ENCODE measurements at places on chromosomes 5 and 9.

- no peak for DNase-seq
Measured at GRCh38 chr5:157362982-157363381, 97.0 kb upstream of the NIPAL4 start.

DNA sequence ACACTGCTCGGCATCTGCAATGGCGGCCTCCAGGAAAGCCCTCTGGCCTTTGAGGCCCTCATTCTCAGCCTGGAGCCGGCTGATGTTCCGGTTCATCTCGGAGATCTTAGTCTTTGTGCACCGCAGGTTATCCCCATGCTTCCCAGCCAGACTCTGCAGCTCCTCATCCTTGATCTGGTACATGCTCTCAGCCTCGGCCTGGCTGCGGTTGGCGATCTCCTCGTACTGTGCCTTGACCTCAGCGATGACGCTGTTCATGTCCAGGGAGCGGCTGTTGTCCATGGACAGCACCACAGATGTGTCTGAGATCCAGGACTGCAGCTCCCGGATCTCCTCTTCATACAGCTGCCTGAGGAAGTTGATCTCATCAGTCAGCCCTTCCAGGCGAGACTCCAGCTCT is 21.9 kb downstream of the CEP120 start:
- DNase-seq = no peak

DNA sequence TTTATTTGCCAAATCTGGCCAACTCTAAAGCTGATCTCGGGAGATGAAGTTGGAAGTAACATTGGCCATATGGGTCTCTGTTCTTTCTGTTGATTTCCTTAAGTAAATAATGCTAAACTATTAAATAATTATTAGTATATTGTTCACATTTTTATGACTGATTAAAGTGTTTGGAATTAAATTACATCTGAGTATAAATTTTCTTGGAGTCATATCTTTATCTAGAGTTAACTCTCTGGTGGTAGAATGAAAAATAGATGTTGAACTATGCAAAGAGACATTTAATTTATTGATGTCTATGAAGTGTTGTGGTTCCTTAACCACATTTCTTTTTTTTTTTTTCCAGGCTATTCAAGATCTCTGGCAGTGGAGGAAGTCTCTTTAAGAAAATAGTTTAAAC is 9.3 kb upstream of the FGF18 start:
- no peak for DNase-seq

DNA sequence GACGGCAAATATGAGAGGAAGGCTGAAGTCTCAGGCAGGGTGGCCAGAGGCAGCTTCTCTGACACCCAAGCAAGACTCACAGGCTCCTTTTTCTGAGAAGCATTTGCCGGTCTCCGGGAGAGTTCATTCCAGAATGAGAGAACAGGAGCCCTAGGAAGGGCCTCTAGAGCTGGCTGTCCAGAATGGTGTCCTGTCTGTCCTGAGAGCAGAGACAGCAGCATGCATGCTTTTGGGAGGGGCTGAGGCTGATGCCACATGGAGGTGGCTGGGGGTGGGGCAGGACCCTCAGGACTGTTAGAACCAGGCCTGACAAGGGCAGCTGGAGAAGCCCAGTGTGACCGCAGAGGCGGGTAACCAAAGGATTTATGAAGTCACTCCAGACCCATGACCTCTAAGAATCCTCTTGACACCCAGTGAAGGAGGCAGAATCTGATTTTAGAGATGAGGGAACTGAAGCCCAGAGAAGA is 60.0 kb downstream of the SHB start:
- no peak for DNase-seq

GRCh38 chr5:149410071-149410470 is 31.0 kb upstream of the IL17B start:
- no peak for DNase-seq

DNA sequence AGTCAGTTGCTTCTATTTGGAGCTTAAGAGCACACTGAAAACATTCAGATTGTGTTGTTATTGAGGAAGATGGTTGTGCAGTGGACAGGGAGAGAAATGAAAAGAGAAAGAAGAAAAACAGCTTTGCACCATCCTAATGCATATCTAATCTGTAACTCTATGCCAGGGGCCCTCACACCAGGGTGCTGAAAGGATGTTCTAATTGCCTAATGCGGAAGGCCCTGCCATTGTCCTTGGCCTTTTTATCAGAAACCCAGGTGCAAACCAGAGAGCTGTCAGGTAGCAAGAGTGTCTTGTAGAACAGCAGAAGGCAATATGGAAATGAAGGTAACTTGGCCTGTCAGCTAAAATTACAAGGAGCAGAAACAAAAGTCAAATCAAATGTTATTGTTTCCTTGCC is 384.5 kb upstream of the PIK3R1 start:
- DNase-seq = no peak

GRCh38 chr5:129118405-129118804 is 23.9 kb downstream of the ISOC1 start:
- no peak for DNase-seq

GRCh38 chr9:136243631-136244030 is 2.0 kb downstream of the QSOX2 start:
- DNase-seq = no peak

- DNase-seq = no peak
Measured at GRCh38 chr5:177984584-177985206, 11.3 kb downstream of the PROP1 start.

DNA sequence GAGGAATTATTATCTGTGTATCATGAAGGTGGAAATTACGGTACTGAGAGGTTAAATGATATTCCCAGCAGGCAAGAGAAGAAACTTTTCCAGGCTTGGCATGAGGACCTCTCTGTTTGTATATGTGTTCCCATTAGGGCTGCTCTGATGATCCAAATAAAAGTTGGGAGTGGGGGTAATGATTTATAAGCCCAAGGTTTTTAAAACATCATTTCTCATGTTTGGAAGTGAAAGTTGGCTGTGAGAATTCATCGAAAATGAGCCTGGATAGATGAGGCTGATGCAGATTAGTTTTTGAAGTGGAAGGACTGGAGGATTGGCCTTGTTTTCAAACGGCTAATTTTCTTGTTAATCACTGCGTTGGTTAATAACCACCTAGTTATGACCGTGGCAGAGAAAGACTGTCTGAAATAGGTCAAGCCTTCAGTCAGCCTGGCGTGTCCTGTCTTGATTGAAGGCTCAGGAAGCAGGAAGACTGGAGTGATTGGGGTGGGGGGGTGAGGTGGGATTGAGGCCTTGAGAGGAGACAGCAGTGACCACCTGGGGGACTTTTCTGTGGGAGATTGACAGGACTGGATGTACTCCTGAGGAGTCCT is 391.0 kb upstream of the WWC1 start:
- no peak for DNase-seq

- no peak for DNase-seq
Measured at GRCh38 chr5:149011084-149011483, 51.8 kb downstream of the SH3TC2 start.

DNA sequence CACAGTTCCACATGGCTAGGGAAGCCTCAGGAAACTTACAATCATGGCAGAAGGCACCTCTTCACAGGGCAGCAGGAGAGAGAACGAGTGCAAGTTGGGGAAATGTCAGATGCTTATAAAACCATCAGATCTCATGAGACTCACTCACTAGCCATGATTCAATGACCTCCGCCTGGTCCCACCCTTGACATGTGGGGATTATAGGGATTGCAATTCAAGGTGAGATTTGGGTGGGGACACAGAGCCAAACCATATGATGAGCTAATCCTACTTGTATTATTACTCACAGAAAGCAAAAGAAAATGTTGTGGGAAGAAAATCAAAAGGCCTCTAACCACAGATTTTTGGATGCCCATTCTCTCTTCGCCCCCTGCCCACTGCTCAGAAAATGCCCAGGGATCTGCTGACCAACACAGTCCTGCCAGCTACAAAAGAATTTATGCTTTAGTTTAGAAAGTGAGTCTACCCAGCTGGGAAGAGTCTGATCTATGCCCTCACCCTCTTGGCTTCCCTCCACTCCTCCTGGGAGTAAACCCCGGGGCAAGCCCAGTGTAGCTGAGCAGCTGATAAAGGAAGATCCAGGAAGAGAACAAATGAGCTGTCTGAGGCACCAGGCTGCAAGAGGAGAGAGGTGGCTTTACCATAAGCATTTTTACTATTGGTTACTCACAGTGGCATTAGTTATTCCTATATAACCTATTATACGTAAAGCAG is 53.1 kb downstream of the RNF130 start:
- DNase-seq = no peak

- no peak for DNase-seq
Measured at GRCh38 chr5:74976651-74977050, 75.7 kb downstream of the GCNT4 start.

GRCh38 chr5:88780736-88781135 is 102.2 kb downstream of the MEF2C start:
- no peak for DNase-seq

DNA sequence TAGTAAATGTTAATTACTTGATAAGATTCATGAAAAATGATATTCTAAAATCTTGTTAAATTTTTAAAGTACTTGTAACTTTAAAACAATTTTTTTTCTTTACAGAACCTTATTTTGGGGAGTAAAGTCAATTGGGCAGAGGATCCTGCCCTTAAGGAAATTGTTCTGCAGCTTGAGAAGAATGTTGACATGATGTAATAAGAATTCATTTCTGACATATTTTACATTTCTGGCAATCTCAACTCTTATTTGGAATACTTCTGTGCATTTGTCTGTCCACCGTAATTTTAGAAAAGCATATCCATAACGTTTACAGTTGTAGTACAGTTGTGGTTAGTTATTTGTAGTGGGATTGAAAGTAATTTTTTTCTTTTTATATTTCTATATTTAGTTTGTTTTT is 20.2 kb downstream of the CENPH start:
- DNase-seq = no peak

GRCh38 chr9:110742741-110743371 is 74.3 kb downstream of the MUSK start:
- no peak for DNase-seq

DNA sequence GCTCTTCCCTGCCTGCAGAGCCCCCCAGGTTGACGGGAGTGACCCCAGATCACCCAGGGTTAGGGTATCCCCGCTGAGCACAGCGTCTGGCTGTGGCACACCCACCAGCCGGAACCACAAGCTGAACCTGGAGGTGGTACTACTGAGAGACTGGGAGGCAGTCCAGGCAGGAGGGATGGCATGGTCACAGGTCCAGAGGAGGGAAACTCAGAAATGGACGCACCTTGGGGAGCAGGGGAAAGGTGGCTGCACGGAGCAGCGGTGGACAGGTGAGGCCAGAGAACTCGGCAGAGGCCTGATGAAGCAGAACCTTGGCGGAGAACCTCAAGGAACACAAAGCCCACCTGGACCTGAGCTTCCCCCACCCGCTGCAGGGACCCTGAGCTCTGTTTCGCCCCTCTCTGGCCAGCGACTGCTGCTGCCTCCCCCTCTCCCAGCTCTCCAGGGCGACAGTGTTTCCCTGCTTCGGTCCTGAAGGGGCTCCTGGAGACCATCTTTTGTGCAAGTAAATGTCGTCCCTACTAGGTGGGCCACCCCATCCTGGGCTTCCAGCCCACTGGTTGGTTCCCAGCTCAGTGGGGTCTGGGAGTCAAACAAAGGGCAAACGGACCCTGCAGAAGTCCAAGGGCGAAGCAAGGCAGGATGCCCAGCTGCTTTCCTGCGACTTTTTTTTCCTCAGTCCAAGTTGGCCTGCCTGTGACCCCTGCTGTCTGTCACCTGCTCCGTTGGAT is 845 bp downstream of the ADGRD2 start:
- no peak for DNase-seq

DNA sequence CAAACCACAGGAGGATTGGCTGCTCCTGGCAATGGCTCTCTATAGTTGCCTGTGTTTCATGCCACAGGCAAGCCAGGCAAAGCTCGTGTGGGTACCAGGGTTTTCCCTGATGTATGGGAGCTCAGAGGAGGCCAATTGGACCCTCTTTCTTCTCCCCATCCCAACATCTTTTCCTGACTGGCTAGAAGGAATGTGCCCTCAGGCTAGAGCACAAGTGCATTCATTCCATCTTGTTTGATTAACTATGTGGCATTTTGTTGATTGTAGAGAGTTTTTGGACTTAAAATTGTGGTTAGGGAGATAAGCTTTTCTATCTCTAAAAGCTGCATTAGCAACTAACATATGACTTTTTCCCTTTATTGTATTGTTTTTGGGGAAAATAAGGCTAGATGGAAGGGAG is 561.3 kb downstream of the PSAT1 start:
- no peak for DNase-seq

DNA sequence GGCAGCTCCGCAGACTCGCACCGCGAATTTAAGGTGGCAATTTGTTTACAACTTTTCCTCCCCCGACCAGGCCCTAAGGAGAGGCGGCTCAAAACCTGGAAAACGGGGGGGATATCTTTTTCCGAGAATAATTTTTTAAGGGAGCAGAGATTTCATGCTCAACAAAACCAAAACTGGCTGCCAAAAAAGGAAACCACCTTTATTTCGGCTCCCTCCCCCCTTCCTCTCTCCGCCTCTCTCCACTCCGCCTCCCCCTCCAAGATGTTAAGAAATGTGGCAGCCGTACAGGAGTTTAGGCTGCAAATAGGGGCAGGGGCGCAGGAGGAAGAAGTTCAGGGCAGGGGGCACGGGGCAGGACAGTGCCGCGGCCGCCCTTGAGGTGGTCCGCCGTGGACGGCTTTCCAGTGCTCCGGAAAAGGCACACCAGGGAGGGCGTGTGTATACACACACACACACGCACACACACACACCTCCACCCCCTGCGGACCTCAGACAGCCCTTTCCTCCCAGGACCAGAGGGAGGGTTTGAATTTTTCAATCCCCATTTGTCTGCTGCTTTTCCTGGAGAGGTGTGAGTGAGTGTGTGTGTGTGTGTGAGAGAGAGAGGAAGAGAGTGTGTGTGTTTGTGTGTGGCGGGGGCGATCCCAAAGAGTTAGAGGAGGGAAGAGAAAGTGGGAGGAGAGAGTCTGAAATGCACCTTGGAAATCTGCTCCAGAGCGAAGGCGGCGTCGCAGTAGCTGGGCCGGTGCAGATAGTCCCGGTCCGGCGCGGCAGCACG is 9.1 kb downstream of the PTCH1 start:
- DNase-seq = no peak

- no peak for DNase-seq
Measured at GRCh38 chr5:145531038-145531734, 304.0 kb downstream of the PRELID2 start.

GRCh38 chr9:2337627-2338026 is 284.0 kb upstream of the VLDLR start:
- DNase-seq = no peak

GRCh38 chr9:17219261-17219660 is 84.4 kb downstream of the CNTLN start:
- DNase-seq = no peak

GRCh38 chr5:75335952-75336614 is 937 bp upstream of the HMGCR start:
- DNase-seq = peak; percentile 44

GRCh38 chr5:143318833-143319232 is 84.7 kb downstream of the NR3C1 start:
- DNase-seq = no peak

DNA sequence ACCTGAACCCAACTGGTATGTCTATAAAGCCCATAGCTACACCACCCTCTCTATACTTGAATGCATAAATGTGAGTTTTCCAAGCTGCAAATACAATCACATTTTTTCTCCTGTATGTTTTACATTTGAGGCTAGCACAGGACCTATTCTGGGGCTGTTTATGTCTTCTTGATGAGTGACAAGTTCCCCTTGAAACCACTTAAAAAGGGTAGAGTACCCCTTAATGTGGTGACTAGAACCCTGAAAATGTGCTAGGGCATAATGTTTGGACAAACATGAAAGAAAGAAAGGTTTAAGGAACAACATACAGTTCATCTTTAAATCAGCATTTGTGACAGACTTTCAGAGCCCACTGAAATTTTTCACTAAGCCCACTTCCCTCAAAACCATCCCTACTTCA is 25.2 kb upstream of the GLIS3 start:
- no peak for DNase-seq

- no peak for DNase-seq
Measured at GRCh38 chr9:77789891-77790290, 141.8 kb upstream of the GNA14 start.

GRCh38 chr5:32690153-32690552 is 21.0 kb upstream of the NPR3 start:
- DNase-seq = no peak

Measured in HuH-7 (cell line).